Stimulated activated naive CD8-positive, alpha-beta T cell treated with anti-CD3 and anti-CD28 coated beads, Interleukin-15, amount 100 ng/mL, for 72 hours (primary cell): ENCODE measurements at places on chromosomes 3 and 15.

DNA sequence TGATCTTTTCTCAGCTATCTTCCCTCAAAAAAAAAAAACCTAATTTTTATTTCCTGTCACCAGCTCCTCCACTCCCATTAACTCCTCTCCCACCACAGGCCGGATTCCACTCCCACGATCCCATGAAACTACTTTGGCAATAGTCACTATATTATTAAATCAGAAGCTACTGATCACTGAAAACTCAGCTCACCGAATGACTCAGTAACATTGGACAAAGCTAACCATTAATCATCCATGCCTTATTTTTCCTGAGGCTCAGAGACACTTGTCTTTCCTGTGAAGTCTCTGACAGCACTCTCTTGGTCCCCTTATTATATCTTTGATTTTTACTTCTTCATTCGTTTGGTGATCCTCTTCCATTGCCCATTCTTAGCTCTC is 260.2 kb downstream of the CGGBP1 start:
- DNase-seq = no peak

GRCh38 chr3:71310359-71310979 is 273.1 kb downstream of the FOXP1 start:
- DNase-seq = no peak

GRCh38 chr15:51736069-51736468 is 1.4 kb downstream of the LYSMD2 start:
- DNase-seq = no peak

- DNase-seq = no peak
These were observed 6.0 kb downstream of the HHATL start for GRCh38 chr3:42696356-42697288.

DNA sequence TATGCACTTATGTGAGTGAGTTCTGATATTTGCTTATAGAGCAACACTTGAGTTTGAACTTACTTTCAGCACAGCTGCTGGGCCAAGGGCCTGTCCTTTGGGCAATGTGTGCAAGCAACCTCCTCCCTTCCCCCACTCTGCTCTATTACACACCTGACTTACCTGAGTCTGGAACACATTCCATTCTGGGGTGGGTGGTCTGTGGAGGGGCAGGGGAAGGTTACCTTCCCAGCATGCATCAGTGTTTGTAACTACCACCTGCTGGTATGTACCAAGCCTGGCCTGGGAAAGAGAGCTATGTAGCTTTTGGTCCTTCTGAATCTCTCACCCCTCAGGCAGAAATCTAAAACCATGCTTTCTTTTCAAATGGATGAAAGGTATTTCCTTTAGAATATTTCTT is 103.0 kb downstream of the ISL2 start:
- DNase-seq = no peak
